NCI-H1694 (cell line): ENCODE measurements at places on chromosomes 12 and 14.

DNA sequence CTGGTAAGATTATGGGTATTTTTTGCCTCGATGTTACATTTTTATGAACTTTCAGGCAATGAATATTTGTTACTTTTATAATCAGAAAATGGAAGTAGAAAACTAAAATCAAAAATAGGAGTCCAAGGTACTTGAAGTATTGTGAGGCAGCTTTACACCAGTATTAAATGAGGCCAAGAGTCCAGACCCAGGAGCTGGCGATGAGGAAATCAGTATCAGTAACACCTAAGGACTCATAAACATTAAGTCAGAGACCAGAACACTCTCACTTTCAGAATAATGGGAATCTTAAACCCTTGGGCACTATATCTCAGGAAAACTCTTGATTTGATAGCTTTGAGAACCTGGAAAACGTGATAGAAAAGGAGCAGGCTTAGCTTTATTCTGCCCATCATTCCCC lies 208.8 kb downstream of the GXYLT1 start:
- no peak for DNase-seq

DNA sequence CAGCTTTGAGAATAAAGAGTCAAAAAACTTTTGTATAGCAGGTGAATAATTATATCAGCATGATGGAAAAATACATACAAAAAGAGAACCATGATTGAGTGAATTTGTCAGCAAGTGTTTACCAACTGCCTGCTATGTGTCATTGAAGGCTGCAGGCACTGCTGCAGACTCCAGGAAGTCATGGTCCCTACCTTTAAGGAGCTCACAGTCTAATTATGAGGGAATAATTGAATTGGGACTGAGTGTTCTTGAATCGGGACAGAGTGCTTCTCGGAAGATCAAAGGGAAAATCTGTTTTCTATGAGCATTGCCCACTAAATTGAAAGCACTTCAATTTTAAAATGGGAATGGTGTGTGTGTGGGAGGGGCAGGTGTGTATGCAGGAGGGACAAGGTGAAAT lies 9.5 kb downstream of the OR10AD1 start:
- no peak for DNase-seq

DNA sequence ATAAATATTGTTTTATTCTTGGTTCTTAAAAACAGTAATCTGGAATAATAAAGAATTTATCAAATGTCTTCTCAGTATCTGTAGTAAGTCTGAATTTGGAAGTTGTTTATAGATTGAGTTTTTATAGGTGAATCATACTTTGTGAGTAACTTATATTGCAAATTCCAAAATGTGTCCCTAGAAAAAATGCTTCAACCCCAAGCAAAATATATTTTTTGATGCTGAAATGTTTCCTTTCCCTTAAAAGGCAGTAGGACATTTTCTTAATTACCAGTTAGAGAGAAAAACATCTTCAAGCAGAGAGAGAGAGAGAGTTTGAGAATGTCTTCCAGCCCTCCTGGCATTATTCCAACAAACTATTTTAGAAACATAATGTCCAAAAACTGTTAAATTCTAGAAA lies 37.9 kb downstream of the PELI2 start:
- no peak for DNase-seq

GRCh38 chr12:24470050-24470449 lies 478.9 kb downstream of the BCAT1 start:
- no peak for DNase-seq

DNA sequence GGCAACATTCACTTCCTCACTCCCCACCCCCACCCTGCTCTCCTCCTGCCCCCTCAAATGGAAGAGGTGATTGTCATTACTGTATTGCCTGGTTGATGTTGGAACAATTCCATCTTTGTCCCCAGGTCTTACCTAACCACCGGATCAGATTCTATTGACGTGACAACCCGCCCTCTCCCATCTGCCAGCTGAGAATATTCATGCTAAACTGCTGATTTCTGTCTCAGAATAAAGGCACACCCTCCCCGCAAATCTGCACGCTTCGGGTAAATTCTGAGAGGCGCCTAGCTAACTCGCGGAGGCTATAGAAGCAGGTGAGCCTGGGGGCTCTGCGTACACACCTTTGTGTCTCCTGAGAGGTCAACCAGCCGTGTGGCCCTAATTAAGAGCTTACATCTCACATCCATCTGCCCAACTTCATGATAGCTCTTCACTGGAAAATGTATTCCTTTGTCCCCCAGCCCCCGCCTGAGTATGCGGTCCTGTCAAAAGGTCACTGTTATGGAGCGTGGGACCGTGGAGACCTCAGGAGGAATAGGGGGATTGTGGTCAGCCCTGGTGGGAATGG lies 1054.3 kb downstream of the VRK1 start:
- peak; percentile 49 for DNase-seq

- no peak for DNase-seq
Observed at GRCh38 chr12:93698307-93699092, 21.3 kb downstream of the CRADD start.

DNA sequence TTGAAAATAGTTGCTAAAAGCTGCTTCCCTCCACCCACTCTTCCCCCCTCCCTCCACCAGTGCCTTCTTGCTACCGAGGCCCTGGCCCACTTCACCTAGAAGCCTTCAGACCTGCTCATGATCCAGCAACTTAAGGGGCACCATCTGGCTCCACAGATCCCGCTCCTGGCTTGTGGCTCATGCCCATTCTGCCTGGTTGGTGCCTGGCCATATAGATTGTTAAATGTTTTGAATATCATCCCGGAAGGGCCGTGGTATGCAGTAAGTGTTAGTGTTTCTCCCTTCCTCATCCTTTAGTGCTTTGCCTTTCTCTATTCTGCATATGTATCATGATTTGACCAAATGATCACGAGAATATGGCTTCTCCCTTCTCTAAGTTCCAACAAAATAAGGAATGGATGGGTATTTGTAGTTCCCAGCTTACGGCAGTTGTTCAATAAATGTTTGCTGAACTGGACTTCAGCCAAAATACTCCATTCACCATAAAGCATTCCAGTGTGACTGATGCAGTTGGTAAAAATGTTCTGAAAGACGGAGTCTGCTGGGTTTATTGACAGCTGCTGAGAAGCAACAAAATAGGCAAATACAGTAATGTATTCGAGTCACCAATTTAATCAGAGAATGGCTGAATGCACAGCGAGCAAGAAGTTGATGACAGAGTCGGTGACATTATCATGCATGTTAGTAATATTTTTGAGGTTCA lies 30.7 kb downstream of the GRIP1 start:
- no peak for DNase-seq

DNA sequence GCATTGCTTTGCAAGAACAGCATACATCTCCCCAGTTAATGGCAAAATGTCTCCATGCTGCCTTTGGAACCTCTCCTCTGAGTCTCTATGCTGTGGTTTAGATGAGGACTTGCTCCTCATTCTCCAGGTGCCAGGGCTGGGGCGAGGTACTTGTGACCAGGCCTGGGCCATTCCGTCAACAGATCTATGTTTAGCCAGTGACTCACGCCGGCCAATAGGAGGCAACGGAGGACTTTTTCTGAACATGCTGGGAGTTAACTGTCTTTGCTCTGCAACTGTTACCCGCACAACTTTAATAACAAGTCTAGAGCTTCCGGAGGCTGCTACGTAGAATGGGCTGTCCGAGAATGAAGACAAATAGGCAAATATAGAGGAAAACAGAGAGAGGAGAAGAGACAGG lies 214.2 kb downstream of the GLT1D1 start:
- no peak for DNase-seq

- DNase-seq = no peak
Observed at GRCh38 chr14:93005135-93005813, 82.3 kb downstream of the CHGA start.

DNA sequence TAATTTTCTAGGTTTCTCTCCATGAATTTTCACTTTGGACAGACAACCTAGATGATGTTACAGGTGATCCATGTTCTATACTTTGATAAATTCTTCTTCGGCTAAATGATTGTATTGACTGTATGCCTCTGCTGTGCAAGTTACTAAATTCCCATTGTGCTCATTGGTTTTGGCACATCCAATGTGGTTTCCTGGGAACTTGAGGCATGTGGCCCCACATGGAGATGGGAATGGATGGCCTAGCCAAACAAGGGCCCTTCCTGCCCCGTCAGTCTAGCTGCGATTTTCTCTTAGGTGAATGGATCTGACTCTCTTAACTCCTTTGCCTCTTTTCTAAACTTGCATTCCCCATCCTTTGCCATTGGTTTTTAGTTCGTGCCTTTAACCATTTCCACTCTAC lies 186.2 kb downstream of the PELI2 start:
- DNase-seq = no peak

- no peak for DNase-seq
Observed at GRCh38 chr14:90753456-90754005, 62.7 kb downstream of the TTC7B start.

GRCh38 chr12:59580050-59580449 lies 15.8 kb upstream of the SLC16A7 start:
- no peak for DNase-seq

- no peak for DNase-seq
Observed at GRCh38 chr14:80003138-80003537, 208.2 kb downstream of the DIO2 start.

- DNase-seq = no peak
Observed at GRCh38 chr12:100565987-100566545, 7.4 kb upstream of the GAS2L3 start.

- DNase-seq = no peak
Observed at GRCh38 chr14:67584978-67585377, 15.1 kb downstream of the PIGH start.

- DNase-seq = no peak
Observed at GRCh38 chr12:123998344-123998990, 25.5 kb downstream of the ZNF664 start.

- DNase-seq = no peak
Observed at GRCh38 chr12:17949558-17950141, 140.3 kb downstream of the RERGL start.

DNA sequence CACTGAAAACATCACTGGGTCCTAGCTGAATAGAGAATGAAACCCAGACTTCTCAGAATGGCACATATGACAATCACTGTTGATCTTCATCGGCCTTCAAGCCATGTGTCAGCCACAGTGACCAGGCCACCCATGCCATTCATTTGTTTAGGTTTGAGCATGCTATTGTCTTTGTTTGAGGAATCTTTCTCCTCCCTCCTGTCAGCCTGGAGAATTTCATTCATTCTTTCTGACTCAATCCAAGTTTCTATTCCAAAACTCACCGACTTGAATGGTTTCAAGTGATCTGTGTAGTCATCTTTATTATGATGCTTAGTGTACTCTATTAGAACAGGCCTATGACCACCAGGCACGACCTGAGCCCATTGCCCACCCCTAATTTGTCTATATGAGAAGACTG lies 106.3 kb downstream of the ETNK1 start:
- no peak for DNase-seq

- no peak for DNase-seq
Observed at GRCh38 chr12:48788524-48788853, 400 bp downstream of the ADCY6 start.

GRCh38 chr12:123245678-123246077 lies 12.4 kb downstream of the MTRFR start:
- DNase-seq = no peak

DNA sequence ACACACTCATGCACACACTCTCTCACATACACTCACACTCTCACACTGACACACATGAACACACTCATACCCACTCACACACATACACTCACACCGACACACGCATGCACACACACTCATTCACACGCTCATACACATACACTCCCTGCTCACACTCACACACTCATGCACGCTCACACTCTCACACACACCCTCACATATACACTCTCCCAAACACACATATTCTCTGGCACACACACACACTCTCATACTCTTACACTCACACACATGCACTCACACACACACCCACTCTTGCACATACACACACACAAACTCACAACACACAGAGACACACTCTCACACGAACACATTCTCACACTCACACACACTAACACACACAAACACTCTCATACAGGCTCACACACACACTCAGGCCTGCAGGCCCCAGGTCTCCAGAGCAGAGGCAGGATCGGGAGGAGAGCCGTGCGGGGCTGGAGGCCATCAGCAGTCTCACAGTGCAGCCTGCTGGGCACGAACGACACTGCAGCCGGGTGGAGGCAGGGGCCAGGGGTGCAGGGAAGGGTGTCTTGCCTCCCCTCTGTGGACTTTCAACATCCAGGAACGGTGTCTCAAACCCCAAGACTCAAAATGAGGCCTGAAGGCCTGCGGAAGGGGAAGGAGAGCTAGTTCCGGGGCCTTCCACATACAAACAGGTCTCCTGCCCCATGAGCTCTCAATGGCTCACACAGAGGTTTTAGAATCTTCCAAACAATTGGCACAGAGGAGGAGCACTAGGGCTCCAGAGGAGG lies 148.7 kb downstream of the ANO2 start:
- DNase-seq = peak; percentile 2

DNA sequence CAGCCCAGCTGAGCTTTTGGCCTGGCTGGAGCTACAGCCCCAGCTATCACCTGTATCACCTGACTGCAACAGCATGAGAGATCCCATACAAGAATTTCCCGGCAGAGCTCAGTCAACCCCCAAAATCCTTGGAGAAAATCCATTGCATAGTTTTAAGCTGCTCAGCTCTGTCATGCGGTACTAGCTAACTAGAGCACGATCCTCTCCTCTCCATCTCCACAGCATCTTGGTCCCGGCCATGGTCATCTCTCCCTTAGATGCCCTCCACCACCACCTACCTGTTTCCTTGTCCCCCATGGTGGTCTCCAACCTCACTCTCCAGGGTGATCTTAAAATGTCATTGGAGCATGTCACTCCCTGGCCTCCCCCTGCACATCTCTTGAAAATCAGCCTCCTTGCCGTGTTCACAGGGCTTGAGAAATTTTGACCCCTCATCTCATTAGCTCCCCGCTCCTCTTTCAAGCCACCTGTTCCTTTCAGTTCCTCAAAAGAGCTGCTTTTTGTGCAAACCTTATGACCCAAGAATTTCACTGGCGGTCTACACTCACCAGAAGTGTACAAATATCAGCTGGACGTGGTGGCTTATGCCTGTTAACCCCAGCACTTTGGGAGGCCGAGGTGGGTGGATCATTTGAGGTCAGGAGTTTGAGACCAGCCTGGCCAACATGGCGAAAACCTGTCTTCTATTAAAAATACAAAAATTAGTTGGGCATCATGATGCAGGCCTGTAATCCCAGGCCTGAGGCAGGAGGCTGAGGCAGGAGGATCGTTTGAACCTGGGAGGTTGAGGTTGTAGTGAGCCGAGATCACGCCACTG lies 8.1 kb upstream of the CLMN start:
- DNase-seq = no peak

DNA sequence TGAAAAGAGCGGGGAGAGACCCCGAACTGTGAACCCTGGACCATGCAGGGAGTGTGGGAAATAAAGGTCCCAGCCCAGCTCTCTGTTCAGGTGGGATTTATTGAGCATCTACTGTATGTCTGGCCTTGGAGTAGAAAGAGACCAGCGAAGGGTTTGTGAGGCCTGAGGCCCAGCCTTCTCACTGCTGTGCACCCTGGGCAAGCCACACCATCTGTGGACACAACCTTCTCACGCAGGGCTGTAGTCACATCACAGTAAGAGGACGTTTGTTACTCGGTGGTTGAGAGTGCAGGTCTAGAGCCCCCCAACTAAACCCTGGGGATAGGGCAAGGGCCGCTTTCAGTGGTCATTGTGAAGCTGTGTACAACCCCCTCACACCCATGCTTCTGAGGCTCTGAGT lies 18.2 kb downstream of the FAM222A start:
- no peak for DNase-seq

GRCh38 chr12:112191840-112192321 lies 66.5 kb downstream of the TRAFD1 start:
- no peak for DNase-seq
